Right lung (tissue), 10 donors: ENCODE measurements at places on chromosomes 1 and 21.

- peak; percentile 80 for DNase-seq
These were observed 2.6 kb upstream of the IFI44L start for GRCh38 chr1:78617615-78618026.

- DNase-seq, result no peak
These were observed 119.3 kb upstream of the BACE2 start for GRCh38 chr21:41048623-41049022.

DNA sequence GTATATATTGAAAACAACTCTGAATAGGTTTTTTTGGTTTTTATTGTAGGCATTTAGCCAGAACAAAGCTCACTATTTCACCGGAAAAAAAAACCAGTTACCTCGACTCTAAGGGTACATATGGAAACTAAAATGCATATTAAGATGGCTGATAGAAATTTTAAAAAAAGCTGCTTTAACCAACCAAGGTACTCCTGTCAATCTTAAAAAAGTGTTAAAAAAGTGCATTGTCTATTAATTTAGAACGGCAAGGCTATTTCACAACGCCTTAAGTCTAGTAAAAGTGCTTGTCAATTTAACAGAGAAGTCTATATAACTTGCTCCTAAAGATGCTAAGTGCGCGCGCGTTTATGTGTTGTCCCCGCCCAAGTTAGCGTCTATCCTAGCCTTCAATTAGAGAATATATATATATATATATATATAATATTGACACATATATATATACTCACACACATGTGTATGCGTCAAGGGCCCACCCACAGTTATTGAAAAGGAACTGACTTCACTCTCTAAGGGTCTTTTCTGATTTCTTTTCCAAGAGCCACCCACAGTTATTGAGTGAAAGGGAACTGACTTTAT lies 934 bp downstream of the ASPM start:
- DNase-seq, result no peak

DNA sequence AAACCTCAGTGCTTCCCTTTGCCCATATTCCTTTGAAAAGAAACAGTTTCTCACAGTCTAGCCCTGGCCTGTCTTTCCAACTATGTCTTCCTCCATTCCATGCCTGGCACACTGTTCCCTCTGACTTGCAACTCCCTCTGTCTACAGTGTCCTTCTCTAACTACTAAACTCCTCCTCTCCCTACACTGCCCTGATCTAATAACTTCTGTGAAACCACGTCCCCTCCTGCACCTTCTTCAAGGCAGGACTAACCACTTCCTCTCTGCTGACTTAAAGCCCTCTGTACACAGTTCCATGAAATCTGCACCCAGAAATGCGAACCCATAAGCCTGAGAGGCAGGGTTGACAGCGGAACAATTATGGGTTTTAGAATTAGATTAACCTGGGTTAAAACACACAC lies 62.2 kb upstream of the ATP1B1 start:
- no peak for DNase-seq

GRCh38 chr1:227399152-227399730 lies 80.9 kb upstream of the CDC42BPA start:
- DNase-seq, result no peak

GRCh38 chr1:49197081-49197480 lies 420.4 kb upstream of the BEND5 start:
- no peak for DNase-seq

DNA sequence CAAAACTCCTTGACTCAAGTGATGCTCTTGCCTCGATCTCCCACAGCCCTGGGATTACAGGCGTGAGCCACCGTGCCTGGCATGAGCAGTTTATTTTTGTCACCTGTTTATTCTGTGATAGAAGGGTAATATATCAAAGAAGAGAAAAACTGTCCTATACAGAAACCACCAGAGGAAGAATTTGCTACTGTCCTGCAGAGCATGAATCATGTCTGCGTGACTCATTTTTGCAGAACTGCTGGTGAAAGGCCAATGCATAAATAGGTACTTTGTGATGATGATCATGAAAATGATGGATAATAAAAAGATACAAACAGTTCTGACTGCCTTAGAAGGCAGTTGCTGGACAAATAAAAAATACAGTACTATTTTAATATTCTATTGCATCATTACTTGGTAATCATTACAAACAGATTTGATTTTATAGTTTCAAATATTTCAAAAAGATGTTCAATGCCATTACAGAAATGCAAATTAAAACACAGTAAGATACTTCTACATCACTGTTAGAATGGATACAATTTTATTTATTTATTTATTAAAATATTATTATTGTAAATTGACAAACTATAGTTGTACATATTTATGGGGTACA lies 26.5 kb downstream of the RIPPLY3 start:
- no peak for DNase-seq

- DNase-seq, result no peak
These were observed 8.8 kb downstream of the UBE2J2 start for GRCh38 chr1:1264868-1265272.

DNA sequence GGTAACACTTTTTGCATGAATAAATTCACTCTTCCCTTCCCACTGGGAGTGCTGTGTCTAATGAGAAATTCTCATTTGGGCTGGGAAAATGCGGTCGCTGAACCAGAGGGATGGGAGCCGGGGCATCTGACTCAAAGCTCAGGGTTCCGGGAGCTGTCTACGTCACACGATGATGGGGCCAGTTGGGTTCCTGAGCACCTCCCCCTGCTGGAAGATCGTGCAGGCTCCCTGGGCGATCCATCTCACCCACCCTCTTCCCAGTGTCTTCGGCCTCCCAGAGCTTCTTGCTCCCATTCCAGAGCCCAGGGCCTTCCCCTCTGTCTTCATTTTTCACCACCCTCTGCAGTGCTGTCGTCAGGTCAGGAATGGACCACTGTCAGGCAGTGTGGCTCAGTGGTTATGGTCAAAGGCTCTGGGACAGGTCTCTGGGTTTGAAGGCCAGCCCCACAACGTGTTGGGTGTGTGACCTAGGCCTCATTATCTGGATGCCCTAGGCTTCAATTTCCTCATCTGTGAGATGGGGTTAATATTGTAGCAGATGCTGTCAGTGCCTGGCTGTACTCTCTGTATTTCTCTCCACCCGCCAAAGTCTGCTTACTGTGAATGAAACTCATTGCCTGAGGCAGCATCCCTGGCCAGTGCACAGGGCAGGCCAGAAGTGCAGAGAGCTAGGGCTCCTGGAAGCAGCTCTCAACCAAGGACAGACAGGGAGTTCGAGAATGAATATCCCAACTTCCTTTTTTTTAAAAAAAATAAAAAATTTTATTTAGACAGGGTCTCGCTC lies 31.8 kb downstream of the IGSF21 start:
- DNase-seq, result no peak

GRCh38 chr1:182391028-182391361 lies 595 bp downstream of the GLUL start:
- DNase-seq, result no peak

DNA sequence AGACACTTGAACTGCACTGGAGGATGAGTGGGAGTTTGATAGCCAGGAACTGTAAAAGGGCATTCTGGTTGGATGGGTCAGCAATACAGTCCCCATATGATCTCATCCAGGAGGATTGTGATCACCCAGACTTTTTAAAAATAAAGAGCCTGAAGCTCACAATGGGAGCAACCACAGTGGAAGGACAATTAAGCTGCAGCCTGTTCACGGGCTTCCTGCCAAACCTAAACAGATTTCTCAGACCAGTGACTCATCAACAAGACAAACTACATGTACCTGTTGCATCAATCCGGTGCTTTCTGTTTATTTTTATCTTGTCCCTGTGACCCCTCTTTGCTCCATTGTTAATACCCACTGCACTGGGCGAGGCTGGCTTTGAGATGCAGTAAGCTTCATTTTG lies 52.3 kb downstream of the PAPPA2 start:
- no peak for DNase-seq

GRCh38 chr1:94324178-94324544 lies 86.8 kb upstream of the ARHGAP29 start:
- no peak for DNase-seq

DNA sequence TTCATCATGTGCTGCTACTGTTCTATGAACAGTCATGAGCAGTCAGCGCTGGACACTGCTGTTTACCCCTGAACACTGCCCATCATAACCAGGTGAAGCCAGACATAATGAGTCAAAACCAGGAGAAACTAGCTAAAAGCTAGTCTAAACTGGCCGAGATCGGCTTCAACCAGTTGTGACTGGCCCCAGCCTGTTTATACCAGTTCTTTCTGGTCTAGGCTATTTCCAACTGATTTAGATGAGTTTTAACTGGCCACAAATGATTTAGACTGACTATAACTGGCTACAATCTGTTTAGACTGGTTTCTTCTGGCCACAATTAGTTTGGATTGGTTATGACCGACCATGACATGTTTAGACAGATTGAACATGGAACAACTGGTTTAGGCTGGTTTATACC lies 348.3 kb upstream of the CAMK1G start:
- DNase-seq, result no peak

DNA sequence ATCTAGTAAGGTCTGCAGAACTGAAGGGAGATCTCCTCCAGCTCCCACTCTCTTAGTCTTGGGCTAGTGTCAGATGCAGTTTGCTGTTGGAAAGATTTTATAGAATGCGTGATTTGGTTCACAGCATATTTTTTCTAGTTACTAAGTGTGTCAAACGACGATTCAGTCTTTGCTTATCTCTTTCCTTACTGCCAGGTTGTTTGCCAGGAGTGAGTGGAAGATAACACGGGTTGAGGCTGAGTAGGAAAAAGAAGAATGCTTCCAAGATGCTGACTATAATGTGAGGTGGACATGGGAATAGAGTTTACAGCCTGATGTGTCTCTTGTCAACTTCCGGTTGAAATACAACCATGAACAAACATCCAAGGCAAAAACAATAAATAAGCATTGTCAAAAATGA lies 141.4 kb downstream of the GDAP2 start:
- DNase-seq, result no peak

GRCh38 chr1:11691302-11691914 lies at the start of gene DRAXIN:
DRAXIN (plus strand) TSS chr1:11691710; CDS start chr1:11706259, 14,549 bp downstream.
- peak; percentile 53 for DNase-seq

DNA sequence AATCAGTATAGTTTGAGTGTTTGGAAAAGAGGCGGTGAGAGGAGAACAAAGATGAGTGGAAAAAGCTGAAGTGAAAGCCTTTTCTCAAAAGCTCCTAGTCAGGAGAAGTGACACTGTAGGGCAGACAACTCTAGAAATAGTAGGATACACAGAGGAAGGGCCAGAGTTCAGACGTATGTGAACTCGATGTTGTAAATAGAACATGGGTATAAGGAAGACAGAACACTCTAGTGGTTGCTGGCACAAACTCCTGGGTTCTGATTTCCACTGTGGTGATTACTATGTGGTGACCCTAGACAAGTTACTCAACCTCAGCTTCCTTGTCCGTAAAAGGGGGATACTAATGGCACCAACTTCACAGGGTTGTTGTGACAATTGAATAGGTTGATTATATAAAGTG lies 30.2 kb upstream of the MGST3 start:
- no peak for DNase-seq

- no peak for DNase-seq
These were observed 7.2 kb downstream of the VANGL1 start for GRCh38 chr1:115648717-115649691.

DNA sequence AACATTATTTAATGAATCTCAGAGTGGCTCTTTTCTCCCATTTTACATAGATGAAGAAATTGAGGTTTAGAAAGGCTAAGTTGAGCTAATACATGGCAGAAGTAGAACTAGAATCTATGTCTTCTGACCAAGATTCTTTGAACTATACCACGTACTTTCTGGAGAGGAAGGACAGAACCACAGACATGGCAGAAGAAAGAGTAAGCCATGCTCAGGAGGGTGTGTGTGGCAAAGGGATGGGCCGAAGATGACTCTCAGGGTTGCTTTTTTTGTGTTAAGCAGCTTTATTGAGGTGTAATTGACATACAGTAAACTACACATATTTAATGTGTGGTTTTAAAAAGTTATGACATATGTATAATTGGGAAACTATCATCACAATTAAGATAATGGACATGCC lies 69.5 kb downstream of the PEX14 start:
- no peak for DNase-seq

GRCh38 chr1:29385966-29386365 lies 149.6 kb downstream of the PTPRU start:
- DNase-seq, result no peak

DNA sequence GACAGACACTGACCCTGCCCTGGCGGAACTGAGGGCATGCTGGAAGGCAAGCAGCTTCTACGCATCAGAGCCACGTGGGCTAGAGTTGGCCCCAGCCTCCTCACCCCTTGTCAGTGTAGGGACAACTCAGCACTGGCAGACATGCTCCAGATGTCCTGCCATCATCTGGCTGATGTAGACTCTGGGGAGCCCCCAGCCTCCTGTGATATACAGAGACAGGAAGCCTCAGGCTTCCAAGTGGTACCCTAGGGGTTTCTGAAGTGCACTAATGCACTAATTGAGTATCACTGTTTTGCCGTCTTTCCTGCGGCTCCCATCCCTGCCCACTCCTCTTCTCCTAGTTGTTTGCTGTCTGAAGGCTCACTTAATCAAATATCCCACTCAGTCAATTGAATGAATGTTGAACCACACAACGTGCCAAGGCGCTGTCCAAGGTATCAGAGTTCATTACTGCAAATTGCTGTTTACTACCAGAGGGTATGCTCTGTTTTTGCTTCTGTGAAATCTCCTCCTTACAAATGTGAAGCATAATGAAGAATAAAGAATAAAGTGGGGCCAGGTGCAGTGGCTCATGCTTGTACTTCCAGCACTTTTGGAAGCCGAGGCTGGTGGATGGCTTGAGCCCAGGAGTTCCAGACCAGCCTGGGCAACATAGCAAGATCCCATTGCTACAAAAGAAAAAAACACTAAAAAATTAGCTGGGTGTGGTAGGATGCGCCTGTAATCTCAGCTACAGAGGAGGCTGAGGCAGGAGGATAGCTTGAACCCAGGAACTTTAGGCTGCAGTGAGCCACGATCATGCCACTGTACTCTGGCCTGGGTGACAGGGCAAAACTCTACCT lies 76.4 kb upstream of the ZBTB18 start:
- peak; percentile 13 for DNase-seq

DNA sequence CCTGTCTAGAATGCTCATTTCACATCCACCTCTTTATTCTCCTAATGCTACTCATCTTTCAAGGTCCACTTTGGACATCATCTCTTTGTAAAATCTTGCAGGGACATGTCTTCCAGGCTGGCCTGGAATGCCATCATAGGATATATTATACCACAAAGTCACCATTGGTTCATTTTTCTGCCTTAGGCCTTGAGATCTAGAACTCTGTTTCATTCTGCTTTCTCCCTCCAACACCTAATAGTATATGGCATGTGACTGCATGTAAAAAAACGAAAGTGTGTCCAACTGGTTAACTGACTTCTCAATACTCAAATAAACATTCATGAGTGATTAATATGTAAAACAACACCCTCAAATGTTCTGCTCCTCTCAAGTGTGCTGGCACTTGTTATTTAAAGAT lies 84.1 kb downstream of the RGS2 start:
- DNase-seq, result no peak

GRCh38 chr1:156213644-156213966 lies 798 bp downstream of the PMF1 start:
- DNase-seq, result no peak

GRCh38 chr21:45550522-45551210 lies 8.4 kb upstream of the SLC19A1 start:
- no peak for DNase-seq
